Stimulated activated CD4-positive, alpha-beta T cell treated with anti-CD3 and anti-CD28 coated beads, Interleukin-15, amount 100 ng/mL, for 1 hour (primary cell): ENCODE measurements at places on chromosomes 1 and 21.
A peak's percentile ranks its signal among the peaks of the same experiment; 100 is the strongest.

- no peak for DNase-seq
These were observed 30.0 kb upstream of the TENT5B start for GRCh38 chr1:27042670-27043069.

- no peak for DNase-seq
These were observed 5.7 kb downstream of the ZNF691 start for GRCh38 chr1:42851960-42852607.

DNA sequence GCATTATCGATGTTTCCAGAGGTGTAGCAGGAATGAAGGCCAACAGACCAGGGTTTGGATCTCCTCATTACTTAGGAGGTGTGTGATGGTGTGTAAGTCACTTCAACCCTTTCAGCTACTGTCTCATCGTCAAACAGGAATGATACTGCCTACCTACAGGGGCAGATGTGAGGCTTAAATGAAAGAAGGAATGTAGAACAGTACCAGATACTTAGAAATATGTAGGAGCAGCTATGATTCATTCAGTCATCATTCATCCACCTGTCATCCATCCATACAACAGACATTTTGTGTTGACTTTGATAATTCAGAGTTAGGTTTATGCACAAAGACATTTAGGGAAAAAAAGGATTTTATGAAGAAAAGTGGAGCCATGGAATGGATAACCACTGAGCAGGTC, 486.9 kb upstream of the DAB1 start:
- no peak for DNase-seq

DNA sequence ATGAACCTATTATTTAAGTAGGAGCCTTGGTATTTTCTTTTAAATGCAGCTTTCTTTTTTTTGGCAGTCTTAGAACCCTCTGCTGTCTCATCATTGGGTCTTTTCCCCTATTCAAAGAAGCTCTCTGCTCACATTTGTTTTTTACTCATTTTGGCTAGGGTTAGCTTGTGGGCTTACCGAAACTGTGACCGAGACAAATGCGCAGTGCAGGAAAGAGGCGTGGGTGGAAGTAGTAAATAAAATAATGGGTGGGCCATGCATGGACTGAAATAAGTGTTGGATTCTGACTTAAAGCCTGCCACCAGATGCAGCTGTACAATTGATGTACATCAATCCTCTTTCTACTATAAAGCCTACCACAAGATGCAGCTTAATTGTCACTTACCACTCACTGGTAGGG, 14.7 kb downstream of the XPR1 start:
- no peak for DNase-seq

GRCh38 chr1:147892731-147893214, 9.8 kb upstream of the GJA8 start:
- DNase-seq: no peak

- DNase-seq: no peak
These were observed at the start of gene ANKRD45 for GRCh38 chr1:173669491-173669941. ANKRD45 (minus strand) TSS chr1:173669851; CDS start chr1:173659418, 10,433 bp downstream.

GRCh38 chr1:206106328-206107167, 10.6 kb downstream of the AVPR1B start:
- peak; percentile 59 for DNase-seq

- DNase-seq: no peak
These were observed 164.7 kb upstream of the RGS18 start for GRCh38 chr1:191993549-191993948.

- DNase-seq: no peak
These were observed 28.5 kb upstream of the C1orf174 start for GRCh38 chr1:3928586-3928985.
